ENCODE measurements at places on chromosomes 5 and 9.

- no peak for DNase-seq
Measured at GRCh38 chr5:112697833-112698232, 39.9 kb upstream of the APC start.

- DNase-seq, result peak; percentile 20
Measured at GRCh38 chr5:149831492-149831891, 101.4 kb downstream of the PPARGC1B start.

- DNase-seq, result no peak
Measured at GRCh38 chr9:125438506-125439433, 177.1 kb downstream of the GAPVD1 start.

DNA sequence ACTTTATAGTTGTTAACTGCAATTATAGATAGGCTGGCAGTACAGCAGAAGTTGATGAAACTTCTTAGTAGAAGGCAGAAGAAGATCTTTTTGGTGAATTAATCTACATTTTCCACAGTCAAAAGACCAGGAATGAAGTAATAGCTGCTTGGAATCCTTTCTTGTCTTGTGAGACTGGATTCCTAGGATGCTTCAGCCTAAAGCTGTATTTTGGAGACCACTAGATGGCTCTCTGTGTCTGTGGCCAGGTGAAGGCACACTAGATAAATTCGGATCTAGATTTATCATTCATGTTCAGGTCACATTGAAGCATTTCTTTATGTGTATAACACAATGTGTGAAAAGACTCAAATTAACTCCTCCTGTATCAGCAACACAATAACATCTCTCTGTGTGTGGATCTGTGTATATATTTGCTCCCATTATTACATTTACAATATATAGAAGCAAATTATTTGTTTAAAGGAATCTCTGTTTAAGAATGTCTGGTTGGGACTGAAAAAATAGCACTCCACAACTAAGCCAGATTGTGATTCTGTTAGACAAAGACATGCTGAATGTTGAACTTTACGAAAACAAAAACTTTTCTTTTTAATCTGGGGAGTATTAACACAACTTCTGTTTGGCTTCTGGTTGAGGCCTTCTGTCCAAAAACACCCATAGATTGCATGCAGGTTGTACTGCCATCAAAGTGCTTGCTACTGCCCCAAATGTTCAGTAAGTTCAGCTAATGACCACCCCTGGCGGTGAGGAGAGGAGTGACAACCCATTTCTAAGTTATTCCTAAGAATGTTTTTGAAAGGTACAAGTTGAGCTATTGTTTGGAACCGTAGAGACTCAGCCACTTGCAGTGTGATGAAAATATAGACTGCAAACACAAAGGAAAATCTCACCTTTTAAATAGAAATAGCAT, 10.6 kb downstream of the GRIN3A start:
- DNase-seq, result peak; percentile 6

- no peak for DNase-seq
Measured at GRCh38 chr9:23431459-23431858, 394.6 kb downstream of the ELAVL2 start.

All from B cell (primary cell).